ENCODE measurements at places on chromosomes 7 and 10.
A peak's percentile ranks its signal among the peaks of the same experiment; 100 is the strongest.

- DNase-seq = no peak
These were observed 1.2 kb upstream of the LRMDA start for GRCh38 chr10:75430000-75430763.

GRCh38 chr7:152924826-152925411 is 165.4 kb downstream of the ACTR3B start:
- no peak for DNase-seq

DNA sequence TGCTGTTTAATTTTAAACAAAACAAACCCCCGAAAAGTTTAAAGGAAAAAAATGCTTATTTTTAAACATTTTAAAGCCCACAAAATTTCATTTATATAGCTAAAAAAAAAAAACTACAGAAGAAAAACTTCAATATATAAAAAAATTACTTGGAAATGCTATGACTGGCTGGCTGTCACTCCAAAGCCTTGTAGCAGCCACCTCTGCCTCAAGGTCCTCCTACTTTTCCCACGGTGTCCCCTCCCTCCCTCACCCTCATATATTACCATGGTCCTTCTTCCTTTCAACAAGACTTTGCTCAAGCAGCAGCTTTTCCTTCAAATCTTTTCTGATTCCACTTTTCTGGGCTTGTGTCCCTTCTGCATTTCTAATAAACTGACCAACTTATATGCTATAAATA is 122.0 kb downstream of the TPK1 start:
- no peak for DNase-seq

- DNase-seq = no peak
These were observed 393.3 kb downstream of the KCNMA1 start for GRCh38 chr10:77244286-77244685.

DNA sequence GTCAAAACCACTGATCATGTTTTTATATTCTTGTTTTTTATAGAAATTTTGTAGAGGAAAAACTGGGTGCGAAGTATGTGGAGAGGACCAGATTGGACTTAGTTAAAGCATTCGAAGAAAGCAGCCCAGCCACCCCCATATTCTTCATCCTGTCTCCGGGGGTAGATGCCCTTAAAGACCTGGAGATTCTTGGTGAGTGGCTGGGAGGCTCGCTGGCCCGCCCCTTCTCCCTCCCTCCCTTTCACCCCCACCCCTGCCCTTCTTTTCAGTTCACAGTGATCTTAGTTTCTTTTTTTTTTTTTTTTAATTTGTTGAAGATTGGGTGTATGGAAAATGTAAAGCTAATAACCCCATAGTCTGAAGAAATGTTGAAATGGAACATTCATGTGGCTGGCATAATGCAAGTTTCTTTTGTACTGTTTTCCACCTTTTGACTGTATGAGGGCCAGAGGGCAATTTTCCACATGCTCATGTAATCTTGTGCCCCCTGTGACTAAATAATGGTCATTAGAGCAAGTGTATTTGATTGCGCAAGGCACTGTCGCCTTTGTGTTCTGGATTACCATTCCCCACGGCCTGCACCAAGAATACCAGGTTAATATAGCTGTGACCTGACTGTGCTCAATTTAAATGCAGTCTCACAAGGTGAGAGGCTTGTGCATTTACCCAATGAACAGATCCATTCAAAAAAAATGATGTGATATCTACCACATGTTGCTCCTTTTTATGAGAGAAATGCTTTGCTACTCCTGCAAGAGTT is 77.7 kb downstream of the CDCA7L start:
- DNase-seq = no peak

DNA sequence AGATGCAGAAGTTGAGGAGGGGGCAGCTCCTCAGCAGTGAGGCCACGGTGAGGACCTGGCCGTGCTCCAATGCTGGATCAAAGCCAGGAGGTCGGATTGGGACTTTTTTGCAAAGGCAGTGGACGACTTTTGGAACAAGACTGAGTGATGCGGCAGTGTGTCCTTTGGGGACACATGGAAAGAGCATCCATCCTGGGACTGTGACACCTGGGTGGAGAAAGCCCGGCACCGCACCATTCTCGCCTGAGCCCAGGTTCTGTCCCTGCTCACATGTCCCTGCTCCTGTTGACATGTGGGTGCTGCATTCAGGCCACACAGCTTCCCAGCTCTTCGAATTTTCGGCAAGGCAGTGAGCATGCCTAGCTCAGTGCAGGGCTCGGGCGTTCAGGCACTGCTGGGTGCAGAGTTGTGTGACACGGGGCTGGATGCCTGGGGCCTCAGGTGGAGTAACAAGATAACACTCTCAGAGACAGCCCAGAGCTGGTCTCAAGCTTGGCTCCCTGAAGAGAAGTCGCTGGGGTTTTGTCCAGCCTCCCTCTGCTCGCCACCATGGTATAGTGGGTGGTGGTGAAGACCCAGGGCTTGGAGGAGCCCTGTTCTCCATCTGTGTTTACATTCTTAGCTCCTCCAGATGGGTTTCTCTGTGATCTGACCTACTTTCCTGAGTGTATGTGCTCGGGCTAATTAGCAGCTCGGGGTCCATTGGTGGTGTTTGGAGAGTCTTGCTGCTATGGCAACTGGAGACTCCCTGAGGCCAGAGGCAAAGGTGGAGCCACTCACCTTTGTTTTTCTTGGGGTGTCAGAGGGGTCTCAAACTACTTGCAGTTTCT is 111.7 kb upstream of the BTBD16 start:
- no peak for DNase-seq

DNA sequence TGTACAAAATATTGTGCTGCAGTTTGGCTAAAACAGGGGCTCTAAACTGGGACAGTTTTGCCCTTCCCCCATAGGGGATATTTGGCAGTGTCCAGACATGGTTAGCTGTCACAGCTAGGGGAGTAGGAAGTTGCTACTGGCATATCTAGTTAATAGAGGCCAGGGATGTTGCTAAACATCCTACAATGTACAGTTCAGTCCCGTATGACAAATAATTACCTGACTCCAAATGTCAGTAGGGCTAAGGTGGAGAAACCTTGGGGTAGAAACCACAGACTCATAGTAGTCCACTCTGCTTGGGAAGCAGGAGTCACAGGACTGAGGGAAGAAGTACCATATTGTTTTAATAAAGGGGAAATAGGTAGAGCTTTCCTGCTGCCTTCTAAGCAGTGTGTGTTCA is 39.8 kb downstream of the WBP1L start:
- DNase-seq = no peak

- no peak for DNase-seq
These were observed 2.2 kb downstream of the ELAPOR2 start for GRCh38 chr7:87057210-87057609.

GRCh38 chr7:106813705-106814305 is 51.3 kb upstream of the PIK3CG start:
- DNase-seq = no peak

- no peak for DNase-seq
These were observed 132.2 kb downstream of the TCERG1L start for GRCh38 chr10:131179361-131179760.

DNA sequence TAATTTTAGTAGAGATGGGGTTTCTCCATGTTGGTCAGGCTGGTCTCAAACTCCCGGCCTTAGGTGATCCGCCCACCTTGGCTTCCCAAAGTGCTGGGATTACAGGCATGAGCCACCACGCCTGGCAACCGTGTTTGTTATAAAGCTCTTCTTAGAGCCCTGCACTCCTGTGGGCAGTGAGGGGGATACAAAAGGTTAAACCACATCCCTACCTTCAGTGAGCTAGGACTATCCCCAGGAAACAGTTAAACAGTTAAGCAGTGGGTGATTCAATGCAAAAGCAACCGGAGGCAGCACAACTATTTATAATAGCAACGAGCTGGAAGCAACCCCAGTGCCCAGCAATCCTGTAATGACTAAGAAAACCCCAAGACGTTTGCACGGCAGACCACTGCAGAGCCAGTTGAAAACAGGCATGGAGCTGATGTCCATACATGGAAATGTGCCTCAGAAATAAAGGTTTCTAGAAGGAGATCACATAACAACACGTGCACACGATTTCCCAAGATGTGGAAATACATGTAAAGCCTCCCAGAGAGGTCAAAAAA is 107.2 kb upstream of the LYZL2 start:
- no peak for DNase-seq

DNA sequence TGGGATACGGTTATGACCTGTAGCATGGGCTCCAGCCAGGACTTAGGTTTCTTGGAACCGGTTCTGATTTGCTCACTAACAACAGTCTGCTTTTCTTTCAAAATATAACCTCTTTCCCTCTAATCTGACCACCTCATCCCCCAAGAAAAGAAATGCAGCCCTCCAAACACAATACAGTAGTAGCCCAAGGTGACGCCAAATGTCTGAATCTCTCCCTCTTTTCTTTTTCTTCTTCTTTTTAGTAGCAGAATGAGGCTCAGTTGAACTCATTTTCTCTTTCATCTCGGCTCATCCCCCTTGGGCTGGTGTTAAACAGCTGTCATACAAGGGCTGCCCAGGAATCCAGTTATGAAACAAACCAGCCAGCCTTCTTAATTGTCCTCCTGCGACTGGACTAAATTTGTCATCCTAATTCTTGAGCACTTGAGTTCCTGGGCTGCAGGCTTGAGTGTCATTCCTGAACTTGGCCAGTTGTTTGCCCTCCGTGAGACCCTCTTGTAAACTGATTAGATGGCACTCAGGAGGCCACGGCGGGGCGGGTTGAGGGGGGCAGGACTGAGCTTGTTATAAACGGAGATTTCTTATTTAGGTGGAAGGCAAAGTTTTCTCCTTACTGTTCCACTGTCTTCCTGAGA is 94.8 kb downstream of the SORCS3 start:
- DNase-seq = no peak

- no peak for DNase-seq
These were observed 222.8 kb downstream of the RAB11FIP2 start for GRCh38 chr10:117823980-117824379.

- no peak for DNase-seq
These were observed 14.6 kb downstream of the PPIA start for GRCh38 chr7:44811093-44811492.

GRCh38 chr10:67527351-67527750 is 168.6 kb downstream of the CTNNA3 start:
- no peak for DNase-seq

DNA sequence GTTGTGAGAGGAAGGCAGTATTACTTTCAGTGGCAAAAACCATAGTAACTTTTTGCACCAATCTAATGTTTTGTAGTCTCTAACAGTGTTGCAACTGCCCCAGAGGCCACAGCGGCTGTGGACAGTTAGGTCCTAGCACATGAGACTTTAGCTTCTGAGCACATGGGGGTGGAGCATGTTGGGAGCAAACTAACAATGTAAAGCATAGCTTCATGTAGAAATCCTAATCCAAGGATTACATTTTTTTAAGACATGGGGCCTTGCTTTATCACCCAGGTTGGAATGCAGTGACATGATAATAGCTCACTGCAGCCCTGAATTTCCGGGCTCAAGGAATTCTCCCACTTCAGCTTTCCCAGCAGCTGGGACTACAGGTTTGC is 49.0 kb downstream of the LAMB1 start:
- DNase-seq = no peak

DNA sequence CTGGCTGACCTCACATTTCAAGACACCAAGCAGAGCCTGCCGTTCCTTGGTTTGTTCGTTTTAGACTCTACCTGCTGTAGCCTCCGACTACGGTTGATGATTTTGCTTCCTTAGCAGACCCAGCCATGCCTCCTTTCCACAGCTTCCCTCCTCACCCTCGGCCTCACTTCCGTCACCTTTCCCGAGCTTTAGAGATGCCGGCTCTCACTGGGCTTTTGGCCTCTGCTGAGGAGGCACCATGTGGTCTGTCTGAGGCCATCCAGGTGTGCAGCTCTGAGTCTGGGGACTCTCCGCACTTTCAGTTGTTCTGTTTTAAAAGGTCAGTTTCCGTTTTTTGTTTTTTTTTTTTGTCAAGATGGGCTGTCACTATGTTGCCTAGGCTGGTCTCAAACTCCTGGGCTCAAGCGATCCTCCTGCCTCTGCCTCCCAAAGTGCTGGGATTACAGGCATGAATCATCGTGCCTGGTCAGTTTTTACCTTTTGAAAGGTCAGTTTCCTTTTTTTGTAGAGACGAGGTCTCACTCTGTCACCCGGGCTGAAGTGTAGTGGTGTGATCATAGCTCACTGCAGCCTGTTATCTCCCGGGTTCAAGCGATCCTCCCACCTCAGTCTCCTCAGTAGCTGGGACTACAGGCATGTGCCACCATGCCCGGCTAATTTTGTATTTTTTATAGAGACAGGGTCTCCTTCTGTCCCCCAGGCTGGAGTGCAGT is 11.7 kb downstream of the ORAI2 start:
- DNase-seq = no peak

DNA sequence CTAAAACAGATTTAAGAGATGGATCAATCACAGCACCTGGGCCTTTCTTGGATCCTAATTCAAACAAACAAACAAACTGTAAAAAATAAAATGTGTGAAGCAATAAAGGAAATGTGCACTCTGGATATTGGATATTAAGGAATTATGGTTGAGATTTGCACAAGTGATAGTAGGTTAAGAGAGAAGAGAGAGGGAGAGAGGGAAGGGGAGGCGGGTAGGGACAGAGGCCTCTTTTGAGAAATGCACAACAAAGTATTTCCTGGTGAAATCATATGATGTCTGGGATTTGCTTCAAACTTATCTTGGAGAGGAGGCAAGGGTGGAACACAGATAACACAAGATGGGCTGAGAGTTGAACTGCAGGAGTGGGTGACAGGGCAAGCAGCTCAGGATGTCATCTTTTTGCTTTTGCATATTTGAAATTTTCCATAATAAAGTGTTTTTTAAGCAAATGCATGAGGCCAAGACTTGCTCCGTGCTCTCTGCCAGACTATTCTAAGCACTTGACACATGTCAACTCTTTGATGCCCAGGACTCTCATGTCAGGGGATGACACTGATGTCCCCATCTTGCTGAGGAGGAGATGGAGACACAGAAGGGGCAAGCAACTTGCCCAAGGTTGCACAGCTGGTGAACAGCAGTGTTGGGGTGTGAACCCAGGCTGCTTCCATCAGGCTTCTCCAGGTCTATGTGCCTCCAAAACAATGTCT is 9.1 kb upstream of the AEBP1 start:
- DNase-seq = no peak

- peak; percentile 52 for DNase-seq
These were observed 14.3 kb downstream of the ZC3HAV1 start for GRCh38 chr7:139095194-139095659.

GRCh38 chr7:42726066-42726785 is 185.6 kb downstream of the C7orf25 start:
- DNase-seq = no peak

- no peak for DNase-seq
These were observed 29.9 kb upstream of the DDX50 start for GRCh38 chr10:68871105-68871711.

GRCh38 chr10:78515038-78515872 is 481.6 kb downstream of the RPS24 start:
- no peak for DNase-seq
